Substantia nigra (tissue), 51 donors: ENCODE measurements at places on chromosomes 13 and 19.

DNA sequence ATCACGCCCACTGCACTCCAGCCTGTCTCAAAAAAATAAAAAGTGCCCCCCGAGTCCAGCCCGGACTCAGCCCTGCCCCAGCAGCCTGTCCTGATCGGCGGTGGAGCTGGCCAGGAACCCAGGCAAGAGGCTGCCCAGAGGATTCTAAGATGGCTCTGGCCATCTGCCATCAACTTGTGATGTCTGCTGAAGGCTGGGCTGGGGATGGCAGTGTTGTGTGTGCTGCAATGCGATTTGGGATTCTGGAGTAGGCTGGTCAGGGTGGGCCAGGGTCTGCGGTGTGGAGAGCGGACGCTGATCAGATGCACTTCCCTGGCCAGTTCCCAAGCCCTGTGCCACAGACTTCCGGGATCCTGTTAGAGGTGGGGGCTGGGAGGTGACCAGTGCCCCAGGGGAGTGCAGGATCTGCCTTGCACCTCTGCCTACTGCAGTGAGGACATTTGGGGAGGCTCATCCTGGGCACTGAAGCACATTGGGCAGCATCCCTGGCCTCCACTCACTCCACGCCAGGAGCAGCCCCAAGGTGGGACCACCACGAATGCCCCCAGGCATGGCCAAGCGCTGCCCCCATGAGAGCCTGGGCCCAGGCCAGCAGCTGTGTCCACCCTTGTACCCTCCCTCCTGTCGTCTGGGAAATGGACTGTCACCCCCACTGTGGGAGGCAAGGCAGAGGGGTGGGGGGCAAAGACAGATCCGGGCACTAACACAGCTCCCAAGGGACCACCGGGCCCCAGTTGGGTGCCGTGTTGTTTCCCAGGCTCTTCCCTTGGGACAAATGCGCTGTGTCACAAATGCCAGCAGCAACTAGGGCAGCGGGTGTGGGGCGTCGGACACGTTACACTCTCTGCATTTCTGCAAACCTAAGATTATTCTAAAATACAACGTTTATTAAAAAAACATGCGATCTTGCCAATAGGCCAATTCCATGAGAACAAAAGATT lies 3.4 kb upstream of the TBXA2R start:
- DNase-seq = no peak

DNA sequence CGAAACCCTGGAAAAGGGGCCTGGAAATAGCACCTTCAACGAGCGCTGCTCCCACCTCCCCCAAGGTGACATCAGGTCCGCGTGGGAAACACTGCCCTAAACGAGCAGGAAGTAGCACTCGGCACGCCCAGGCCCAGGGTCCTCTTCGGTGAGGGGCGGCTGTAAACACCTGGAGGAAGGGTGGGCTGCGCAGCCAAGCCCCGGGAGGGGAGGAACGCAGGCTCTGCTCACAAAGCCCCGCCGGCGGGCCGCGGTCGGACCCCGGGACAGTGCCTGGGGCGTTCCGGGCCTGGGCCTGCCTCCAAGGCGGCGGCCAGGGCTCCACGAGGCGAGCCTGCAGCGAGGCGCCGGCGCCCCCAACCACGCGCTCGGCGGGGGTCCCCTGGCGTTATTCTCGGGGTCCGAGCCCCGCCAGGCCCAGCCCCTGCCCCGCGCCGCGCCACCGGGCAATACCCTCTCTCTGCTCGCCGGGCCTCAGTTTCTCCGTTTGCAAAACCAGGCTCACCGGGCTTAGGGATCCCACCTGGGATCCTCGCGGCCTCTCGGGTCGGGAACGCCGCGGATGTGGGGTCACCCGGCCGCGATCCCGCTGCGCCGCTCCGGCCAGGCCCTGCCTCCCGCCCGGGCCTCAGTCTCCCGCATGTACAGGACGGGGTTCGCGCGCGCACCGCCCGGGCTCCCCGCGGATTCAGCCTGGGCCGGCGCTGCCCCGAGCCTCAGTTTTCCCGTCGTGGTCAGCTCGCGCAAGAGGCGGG lies 630 bp downstream of the RNF126 start:
- no peak for DNase-seq

- DNase-seq = no peak
Observed at GRCh38 chr13:64078025-64078424, 2662.4 kb upstream of the PCDH20 start.

DNA sequence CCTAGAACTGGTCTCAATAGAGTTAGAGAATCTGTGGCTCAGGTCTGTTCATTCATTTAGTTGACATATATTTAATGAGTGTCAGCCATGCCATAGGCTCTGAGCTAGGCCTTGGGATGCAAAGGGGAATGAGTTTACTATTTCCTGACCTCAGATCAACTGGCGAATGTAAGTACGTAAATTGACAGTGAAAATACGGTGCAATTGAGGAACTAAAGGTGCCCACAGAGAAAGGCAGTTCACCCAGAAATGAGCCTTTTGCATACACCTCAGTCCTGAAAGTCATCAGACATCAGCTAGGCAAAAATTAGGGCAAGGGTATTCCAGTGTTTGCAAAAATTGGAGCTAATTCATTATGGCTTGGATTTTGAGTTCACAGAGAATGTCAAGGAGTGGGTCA lies 20.6 kb upstream of the UPF3A start:
- DNase-seq = no peak

GRCh38 chr19:42149447-42150202 lies 17.4 kb upstream of the POU2F2 start:
- no peak for DNase-seq

- DNase-seq = no peak
Observed at GRCh38 chr13:105144936-105145335, 1390.5 kb downstream of the EFNB2 start.

DNA sequence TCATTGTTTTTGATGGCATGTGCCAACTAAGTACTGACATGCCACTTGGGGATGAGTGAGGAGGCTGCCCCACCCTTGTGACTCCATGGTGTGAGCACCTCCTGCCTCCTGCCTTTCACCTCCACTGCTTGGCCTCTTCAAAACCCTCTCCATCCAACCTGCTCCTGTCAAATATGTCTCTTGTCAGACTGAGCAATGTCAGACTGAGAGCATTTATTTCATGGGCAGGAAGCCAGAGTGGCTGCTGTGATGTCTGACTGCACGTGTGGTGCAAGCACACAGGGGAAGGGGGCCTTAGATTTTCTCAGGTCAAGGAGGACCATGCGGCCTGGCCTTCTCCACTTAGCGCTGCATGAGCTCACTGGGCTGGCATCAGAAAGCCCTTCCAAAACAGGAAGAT lies 68.3 kb downstream of the STARD13 start:
- no peak for DNase-seq
